Activated naive CD4-positive, alpha-beta T cell (primary cell): ENCODE measurements at places on chromosomes 6 and 20.
A peak's percentile ranks its signal among the peaks of the same experiment; 100 is the strongest.

GRCh38 chr6:2896741-2897140 lies 6.4 kb downstream of the SERPINB9 start:
- DNase-seq, result no peak

DNA sequence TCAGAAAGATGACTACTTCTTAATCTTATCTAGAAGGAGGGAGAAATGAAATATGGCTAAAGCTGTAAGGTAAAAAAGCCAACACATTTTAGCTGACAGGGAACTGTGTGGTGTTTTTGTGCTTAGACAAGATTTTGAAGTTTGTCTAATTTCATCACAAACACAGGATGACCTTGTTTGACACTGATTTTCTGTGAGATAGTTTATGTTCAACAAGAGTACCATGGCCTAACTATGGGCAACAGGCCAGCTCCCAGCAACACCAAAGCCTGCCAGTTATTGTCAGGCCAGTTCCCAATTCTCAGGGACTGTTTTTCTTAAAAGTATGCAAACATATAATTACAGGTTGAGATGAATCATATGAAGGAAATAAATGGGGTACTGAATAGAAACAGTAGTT lies 5.5 kb upstream of the ABCF1 start:
- DNase-seq, result no peak

DNA sequence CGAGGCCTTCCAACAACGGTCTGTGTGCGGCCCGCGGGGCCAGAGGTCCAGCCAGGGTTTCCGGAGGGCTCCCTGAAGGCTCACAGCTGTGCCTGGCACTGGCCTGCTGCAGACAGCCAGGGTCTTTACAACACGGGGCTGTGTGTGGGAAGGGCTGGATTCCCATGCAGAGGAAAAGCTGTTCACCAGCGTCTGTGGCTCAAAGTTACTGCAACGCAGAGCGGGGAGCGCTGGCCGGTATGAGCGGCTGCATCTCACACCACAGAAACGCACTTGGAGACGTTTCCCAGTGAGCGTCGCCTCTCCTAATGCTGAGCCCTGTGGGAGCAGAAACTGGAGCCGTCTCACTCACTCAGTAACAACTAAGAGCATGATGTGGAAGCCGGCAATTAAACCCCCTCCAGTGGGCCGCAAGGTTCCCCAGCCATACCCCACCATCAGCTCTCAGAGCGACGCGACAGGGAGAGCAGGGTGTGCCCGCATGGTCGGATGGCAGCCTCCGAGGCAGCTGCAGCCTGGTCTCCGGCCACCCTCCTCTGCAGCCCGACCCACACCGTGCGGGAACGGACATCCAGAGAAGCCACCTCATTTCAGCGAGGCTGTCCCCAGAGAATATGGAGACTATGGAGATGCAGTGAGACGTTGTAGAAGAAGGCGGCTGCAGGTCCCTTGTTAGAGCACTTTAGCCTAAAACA lies 42.6 kb downstream of the DLL1 start:
- no peak for DNase-seq

DNA sequence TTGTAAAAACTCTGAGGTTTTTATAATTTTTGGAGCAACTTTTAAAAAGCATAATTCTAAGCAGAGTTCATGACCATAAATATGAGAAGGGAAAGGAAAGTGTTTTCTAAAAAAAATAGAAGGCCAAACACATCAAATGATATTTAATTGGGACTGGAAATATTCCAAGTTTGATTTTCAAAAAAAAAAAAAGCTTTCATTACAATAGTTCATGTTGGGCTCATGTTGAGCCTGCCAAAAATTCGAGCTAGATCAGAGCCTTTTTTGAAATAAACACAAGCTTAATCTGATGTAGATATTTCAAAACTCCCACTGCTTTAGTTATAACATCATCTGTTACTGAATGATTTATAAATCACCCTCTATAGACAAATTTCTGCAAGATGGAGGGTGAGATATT lies 163.4 kb upstream of the DEFB112 start:
- no peak for DNase-seq

DNA sequence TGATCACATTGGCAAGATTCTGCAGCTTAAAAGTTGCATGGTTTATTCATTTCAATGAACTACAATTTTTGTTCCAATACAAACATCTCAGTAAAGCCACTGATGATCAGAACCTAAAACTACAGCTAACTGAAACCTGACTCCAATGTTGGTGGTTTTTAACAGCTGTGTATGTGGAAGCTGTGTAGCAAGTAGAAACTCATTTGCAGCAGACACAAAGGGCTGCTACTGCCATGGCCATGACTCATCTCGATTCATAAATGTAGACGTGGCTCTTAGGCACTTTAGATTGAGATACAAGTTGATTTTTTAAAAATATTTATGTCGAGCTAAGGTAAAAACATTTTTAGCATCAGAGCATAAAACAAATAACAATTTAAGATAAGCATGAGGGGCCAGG lies 19.5 kb upstream of the MAP3K4 start:
- DNase-seq, result no peak

GRCh38 chr6:20811109-20811761 lies 277.0 kb downstream of the CDKAL1 start:
- no peak for DNase-seq

DNA sequence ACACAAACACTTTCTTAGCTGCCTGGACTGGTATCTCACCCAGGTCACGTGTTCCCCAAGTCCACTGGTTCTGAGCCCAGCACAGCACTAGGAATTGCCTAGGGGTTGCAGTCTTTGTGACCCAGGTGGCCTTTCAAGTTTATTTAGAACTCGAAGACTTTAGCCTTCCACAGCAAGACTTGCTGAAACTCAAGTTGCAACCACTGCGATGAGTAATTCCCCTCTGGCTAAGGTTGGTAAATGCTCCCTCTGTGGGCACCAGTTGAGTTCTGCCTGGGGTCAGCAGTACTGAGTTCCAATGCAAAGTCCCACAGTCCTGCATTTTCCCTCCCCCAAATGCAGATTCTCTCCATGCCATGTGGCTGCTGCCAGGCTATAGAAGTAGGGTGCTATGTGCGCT lies 77.6 kb upstream of the MOCS1 start:
- DNase-seq, result no peak

DNA sequence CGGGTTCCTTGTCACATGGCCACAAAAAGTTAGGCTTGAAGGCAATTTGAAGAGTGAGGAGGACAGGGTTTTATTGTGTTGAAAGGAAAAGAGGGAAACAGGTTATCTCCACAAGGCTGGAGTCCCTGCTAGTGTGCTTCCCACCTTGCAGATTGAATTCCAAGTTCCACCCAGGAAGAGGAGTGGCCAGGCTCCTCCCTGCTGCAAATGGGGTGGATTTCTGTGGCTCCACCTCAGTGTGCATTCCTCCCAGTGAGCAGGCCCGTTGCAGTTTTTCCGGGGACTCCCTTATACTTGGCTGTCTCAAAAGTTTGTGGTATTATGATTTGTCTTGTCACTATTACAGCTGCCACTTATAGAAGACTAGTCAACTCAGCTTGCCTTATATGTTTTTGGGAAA lies 281.8 kb upstream of the PLCB4 start:
- DNase-seq, result no peak

GRCh38 chr6:85672623-85673022 lies 29.9 kb upstream of the SYNCRIP start:
- DNase-seq, result no peak

- no peak for DNase-seq
Measured at GRCh38 chr6:132813173-132813856, 1.1 kb upstream of the RPS12 start.

- DNase-seq, result no peak
Measured at GRCh38 chr6:107202876-107203468, 87.7 kb upstream of the BEND3 start.

DNA sequence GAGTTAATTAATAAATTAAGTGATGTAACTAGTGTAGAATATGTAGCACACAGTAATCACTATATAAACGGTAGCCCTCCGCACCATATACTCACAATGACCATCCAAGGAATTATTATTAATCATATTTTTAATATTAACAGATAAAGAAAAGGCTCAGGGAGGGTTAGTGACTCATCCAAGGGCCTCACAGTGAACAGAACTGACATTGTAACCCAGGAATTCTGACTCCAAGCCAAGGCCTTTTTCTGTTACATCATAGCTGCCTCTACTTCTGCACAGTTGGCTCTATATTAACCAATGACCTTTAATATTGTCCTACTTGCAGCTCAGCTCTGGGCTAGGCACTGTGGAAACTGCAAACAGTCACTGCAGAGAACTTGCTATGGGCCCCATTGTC lies 117.5 kb upstream of the SIRPG start:
- no peak for DNase-seq

GRCh38 chr6:17855381-17855780 lies 132.1 kb downstream of the KIF13A start:
- DNase-seq, result no peak

DNA sequence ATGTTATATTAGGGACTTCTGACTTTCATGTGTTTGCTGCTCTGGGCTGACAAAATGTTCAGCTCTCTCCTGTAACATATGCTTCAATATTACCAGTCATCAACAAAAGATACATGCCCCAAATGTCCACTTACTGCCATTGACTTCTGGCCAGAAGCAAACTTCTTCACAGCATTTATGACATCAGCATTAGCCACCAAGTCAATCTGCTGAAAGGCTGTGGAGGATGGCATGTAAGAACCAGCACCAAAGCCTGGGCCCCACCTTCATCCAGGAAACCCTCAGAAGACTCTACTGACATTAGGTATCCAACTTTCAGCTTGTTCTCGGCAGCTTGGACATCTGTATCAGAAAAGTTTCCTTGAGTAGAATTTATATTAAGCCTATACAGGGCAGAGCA lies 595.5 kb downstream of the COL12A1 start:
- no peak for DNase-seq

DNA sequence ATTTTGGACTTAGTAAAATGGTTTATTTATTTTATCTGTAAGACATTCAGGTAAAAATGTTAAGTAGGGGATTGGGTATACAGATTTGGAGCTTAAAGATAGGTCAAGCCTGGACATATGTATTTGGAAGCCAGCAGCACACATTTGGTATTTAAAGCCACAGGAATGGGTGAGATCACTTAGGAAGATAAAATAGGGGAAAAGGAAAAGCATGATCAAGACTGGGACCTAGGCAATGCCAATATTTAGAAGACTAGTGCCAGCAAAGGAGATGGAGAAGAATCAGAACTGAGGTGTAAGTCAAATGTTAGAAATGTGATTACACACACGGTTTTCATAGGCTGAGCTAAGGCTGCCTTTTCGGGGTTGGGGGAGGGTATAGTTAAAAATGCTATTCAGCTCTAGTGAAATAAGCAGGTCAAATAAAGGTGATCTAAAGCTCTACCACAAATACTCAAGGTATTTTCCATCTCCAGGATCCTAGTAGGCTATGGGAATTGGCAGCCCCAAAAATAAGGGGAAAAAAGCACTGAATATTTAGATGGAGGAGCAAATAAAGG lies 20.6 kb downstream of the SLC2A12 start:
- no peak for DNase-seq

DNA sequence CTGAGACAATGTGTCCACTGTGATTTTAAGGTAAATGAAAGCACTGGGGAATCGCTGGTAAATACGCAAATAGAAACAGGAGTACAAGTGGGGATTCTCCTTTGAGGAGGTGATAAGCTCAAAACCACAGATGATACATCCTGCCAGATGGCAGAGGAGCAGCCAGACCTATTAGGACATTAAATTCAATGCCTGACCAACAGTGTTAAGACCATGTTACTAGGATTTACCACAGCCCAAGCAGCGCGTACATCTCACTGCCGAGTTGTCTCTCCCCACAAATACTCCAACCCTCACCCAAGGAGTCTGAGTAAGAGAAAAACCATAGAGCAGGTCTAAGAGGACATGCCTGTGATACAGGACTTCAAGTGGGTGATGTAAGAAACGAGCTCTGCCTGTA lies 68.9 kb upstream of the TULP1 start:
- DNase-seq, result no peak

GRCh38 chr20:16573001-16573965 lies at the start of gene KIF16B:
KIF16B (minus strand) TSS chr20:16573448; CDS start chr20:16573275, 173 bp downstream.
- peak; percentile 77 for DNase-seq

DNA sequence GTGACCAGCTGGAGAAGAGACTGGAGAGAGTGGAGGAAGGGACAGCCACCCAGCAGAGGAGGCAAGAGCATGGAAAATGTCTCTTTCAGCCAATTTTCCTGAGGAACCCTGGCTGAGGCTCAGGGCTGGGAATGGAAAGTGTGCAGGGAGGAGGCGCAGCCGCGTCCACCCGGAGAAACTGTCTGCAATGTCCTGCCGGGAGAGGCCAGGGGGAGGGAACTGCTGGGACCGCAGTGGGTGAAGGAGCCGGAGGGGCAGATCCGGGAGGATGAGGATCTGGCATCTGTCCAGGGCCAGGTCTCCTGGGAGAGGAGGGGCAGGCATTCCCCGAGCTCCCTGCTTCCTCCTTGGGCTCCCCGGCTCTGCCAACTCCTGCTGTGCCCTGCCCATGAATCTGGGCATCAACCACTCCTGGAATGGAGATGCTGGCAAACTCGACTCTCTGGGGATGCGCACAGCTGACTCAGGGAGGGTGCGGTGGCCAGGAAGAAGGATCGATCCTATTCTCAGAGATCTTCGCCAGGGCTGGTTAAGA lies 17.4 kb upstream of the HM13 start:
- DNase-seq, result no peak
